ENCODE measurements at places on chromosomes 3 and 15.
A peak's percentile ranks its signal among the peaks of the same experiment; 100 is the strongest.

DNA sequence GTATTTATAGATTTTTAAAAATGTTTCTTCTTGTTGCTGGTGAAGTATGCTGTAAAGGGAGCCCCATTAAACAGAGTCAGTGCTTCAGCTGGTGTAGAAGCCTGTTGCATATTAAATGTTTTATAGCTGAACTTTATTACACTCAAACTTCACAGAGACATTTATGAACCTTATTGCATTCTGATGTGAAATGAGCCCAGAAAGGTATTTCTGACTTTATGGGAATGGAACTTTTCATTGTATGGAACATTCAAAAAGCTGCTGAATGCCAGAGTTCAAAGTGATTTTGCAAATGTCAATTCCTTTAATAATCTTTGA, 329.3 kb upstream of the RASGRP1 start:
- DNase-seq, result no peak

- DNase-seq, result peak; percentile 43
Measured at GRCh38 chr15:67433495-67434099, 87.3 kb upstream of the C15orf61 start.

DNA sequence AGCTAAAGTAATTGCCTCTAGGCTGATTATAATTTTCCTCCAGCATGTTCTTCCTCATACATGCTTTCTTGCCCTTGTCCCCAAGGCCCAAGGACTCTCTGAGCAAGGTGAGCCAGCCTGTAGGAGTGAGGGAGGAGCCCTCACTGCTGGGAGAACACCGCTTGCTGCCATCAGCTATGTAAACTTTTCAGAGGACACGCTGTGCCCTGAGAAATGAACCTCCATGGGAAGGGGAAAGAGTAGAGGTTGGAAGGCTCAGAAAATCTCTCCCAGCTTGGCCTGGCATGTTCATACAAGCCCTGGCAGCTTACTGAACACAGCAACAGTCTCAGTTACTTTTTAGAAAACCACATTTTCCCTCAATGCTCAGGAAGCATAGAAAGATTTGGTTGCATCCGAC, 103.0 kb upstream of the SLC24A5 start:
- no peak for DNase-seq

DNA sequence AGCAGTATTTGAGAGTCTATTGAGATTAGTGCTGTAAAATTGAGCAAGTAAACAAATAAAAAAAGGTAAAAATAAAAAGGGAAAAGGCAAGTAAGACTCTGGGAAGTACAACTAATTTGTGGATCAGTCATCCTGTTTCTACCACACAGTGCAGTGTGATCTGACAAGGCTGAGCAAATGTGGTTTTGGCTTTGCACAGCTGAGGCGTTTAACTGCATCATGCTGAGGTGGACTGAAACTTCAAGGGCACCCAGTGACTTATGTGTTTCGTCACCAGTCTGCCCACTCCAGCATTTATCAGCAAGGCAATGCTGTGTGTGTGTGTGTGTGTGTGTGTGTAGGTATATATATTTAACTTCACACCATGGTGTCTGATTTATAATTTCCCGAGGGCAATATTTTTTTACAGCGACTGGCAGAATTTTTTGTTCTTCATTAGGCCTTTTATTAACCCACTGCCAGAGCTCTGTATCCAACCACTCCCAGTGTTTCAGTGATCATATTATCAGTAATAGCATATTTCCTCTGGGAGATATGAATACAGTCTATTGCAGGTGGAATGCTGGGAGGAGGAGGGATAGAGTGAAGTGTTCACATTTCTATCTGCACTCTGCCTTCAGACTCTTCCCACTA, 131.5 kb upstream of the SATB1 start:
- no peak for DNase-seq

DNA sequence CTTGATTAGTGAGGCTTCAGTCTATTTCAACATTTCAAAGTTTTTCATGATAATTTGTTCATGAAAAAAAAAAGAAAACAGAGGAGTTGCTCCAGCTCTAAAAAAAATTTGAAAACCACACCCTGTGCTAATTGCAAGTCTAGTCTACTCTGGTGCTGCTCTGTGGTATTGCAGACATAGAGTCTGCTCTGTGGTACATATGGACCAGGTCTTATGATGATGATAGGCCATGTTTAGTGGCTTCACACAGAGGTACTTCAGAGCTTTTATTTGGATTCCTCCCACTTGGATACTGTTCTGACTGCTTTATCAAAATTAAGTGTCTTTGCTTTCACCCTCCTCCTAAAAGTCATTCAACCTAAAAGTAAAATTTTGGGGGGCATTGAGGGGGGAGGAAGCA, 160.8 kb downstream of the ALCAM start:
- no peak for DNase-seq

GRCh38 chr3:58635371-58636285, 30.9 kb downstream of the FAM3D start:
- DNase-seq, result no peak

DNA sequence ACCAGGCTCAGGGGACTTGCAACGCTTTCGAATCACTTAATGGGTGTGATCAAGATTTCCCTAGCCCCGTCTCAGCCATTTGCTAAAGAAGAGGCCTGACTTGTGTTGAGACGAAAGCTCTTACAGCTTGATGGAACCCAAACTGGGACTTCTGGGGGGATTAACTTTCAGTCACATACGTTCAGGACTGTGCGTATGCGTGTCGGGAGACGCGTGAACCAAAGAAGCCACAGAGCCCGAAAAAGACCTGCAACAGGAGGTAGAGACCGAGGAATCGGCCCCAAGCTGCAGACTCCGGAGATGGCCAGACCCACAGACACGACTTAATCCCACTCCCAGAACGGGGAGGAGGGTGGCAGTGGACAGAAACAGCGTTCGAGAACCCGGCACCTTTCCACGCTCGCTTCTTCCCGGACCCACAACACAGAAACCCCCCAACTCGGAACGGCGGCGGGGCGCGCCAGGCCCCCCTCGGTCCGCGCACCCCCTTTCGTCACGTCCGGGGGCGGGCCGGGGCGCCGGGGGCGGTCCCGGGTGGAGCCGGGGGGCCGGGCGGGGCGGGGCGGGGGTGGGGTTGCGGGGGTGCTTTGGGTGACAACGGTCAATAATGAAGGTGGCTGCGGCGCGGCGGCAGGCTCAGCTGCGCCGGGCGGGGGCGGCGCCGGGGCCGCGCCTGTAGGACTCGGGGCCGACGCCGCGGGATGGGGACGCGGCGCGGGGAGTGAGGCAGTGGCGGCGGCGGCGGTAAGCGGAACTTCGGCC, at the start of gene ATP11B:
Gene ATP11B (plus strand): TSS at position 604 of the 762 bp plus-strand sequence. CDS start 256 bp downstream, outside the sequence.
- DNase-seq, result peak; percentile 22

- DNase-seq, result no peak
Measured at GRCh38 chr15:27323801-27324200, 352.8 kb downstream of the GABRG3 start.

DNA sequence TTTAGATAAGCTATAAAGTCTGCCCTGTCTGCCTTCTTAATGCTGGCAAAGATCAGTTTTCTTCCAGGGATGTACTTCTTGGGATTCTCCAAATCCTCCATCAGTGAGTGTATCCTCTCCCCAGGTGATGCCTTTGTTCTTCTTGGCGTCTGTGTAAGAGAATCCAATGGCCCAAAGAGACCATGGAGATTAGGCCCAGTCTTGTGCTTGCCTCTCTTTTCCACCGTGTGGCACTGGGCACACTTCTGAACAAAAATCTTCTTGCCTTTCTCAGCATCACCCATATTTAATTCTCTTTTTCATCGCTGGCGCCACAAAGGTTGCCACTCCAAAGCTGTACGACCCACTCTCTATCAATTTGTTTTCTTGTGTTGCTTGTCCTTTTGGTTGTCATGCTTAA, 32.2 kb upstream of the TAMM41 start:
- DNase-seq, result no peak

GRCh38 chr3:106829206-106829605, 548.0 kb upstream of the CCDC54 start:
- no peak for DNase-seq

DNA sequence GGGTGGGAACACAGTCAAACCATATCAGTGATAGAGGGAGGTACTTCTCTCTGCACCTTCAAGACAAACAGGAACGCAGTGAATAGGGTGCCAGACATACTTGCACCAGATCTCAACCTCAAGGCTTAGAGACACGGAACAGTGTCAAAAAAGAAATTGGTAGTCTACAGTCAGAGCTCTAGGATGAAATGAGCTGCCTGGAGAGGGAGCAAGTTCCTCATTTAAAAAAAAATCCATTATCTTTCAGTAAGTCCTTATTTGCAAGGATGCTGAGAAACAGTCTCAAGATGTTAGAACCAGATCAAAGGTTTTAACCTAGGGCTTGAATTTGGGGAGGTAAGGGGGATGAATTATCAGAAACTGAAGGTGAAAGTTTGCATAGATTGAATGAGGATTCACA, 20.2 kb upstream of the LMCD1 start:
- DNase-seq, result no peak

Measured in NCI-H460 (cell line).